NCI-H1417 (cell line): ENCODE measurements at places on chromosomes 2 and 18.

GRCh38 chr18:47215554-47216138 lies 35.8 kb downstream of the SKOR2 start:
- DNase-seq: peak; percentile 55

DNA sequence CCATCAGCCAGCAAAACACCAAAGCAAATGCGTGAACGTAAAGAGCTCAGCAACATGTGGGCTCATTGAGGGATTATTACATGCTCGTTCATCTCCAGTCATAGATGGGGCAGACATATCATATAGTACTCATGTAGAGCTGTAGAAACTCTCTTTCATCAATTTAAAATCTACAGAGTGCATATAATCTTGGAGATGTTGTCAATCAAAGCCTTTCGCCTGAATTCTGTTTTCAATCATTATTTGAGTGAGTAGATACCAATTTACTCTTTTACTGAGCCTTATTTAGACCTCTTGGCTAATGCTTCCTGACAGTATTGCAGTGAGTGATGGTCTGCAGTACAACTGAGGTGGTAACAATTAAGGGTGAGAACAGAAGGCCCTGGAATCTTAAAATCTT lies 7.0 kb downstream of the RIT2 start:
- DNase-seq: no peak

GRCh38 chr2:200447139-200447855 lies 62.6 kb downstream of the KCTD18 start:
- DNase-seq: no peak

DNA sequence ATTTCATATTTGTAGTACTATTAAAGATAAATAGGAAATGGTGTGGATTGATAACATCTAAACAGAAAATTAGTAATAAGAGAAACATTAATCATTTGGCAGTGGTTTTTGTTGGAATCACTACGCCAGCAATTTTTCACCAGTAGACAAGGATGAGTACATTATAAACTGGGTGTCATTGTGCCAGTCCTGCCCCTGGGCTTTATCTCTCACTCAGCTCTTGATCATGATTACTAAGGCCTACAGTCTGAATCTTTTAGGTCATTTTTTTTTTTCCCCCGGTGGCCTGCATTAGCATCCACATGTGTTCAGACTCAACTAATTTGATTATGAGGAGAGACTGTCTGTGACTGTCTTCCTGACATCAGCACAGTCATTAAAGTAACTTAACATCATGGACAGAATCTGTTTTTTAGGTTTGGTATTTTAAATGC lies 16.2 kb downstream of the GULP1 start:
- DNase-seq: no peak

DNA sequence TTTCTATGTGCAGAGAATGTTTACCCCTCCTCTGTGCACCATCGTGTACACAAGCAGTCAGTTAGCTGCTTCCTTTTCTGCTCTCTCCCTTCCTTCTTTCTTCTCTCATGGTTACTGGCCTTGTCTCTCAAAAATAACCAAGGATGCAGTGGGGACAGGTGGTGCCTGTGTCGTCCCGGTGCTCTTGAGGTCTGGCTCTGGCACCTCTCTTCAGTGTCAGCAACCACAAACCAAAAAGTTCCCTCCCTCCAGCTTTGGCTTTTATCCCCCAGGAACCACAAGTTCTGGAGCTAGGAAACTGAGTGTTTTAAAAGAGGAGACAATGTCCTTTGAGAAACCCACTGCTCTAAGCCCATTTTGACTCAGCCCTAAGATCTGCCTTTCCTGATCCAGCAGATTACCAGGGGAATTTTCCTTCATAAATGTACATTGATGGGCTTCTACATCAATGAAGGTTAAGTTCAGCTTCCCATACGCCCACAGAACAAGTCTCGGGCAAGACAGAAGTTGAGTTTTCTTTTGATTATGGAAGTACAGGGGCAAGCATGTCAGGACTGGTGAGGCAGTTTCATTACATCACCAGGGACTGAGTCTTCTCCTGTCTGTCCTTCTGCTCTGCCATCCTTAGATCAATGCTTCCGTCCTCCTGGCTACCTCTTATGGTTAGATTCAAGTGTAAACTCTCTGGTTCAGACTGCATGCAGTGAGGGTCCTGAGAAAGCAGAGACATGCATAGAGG lies 232.2 kb downstream of the SETBP1 start:
- DNase-seq: no peak

DNA sequence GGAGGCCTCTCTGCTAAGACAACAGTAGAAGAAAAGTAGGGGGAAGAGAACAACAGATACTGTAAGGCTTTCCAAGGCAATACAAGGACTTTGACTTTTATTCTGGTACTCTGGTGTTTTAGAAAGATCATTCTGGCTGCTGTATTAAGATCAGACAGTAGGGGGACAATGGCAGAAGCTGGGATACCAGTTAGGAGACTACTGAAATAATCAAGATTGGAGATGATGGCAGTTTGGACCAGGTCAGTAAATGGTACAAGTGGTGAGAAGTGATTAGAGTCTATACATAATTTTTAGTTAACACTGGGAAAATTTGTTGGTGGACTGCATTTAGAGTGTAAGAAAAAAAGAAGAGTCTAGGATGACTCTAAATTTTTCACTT lies 139.7 kb downstream of the ROCK1 start:
- DNase-seq: no peak

DNA sequence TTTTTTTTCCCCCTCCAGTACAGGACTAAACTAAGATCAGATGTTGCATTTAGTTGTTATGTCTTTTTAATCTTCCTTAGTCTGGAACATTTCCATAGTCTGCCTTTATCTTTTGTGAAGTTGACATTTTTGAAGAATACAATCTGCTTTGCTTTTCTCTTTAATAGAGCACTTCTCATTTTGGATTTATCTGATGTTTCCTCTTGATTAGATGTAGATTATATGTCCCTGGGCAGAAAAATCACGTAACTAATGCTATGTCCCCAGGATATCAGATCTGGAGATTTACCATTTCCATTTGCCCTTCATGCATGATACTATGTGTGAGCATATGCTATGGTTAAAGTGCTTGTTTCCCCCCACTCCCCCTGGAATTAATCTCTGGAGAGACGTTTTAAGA lies 6.2 kb downstream of the ZNF638 start:
- no peak for DNase-seq

GRCh38 chr18:28161608-28162599 lies 15.0 kb downstream of the CDH2 start:
- no peak for DNase-seq

GRCh38 chr2:174561283-174561971 lies 36.2 kb downstream of the WIPF1 start:
- DNase-seq: no peak

- no peak for DNase-seq
These were observed 53.5 kb downstream of the TFCP2L1 start for GRCh38 chr2:121231385-121232000.

- peak; percentile 1 for DNase-seq
These were observed 82.0 kb downstream of the GPD2 start for GRCh38 chr2:156518138-156518537.

DNA sequence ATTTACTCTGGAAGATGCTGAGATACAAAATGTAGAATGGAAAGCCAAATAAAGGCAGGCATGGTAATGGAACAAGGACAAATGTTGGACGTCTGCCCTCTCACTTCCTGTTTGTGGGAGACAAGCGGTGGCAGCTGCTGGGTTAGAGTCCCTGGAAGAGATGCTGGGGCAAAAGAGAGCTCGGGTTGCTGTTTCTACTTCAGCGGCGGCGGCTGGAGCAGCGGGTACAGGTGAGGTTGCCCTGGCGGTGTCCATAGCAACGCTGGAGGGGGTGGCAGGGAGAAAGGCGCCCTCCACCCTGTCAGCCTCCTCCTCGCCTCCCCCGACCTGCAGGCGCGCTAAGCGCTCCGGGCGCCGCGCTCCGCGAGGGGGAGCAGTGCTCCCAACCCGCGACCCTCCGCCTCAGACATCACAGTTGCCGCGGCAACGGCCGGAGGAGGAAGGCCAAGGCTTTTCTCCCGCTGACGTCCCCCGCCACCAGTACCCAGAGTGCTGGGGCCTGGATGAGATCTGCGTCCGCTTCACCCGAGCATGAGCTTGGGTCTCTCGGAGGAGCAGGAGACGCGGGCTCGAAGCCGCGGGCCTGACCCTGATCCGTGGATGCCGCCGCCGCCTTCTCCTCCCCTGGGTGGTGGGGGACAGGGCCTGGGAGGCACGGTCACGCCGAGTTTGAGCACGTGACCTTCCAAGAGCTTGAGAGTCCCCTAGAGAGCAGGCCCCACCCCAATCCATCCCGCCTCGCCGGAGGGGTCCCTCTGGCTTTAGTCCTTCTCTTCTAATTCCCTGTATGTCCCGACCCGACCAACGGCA lies 65.6 kb downstream of the NOL4 start:
- DNase-seq: peak; percentile 99

DNA sequence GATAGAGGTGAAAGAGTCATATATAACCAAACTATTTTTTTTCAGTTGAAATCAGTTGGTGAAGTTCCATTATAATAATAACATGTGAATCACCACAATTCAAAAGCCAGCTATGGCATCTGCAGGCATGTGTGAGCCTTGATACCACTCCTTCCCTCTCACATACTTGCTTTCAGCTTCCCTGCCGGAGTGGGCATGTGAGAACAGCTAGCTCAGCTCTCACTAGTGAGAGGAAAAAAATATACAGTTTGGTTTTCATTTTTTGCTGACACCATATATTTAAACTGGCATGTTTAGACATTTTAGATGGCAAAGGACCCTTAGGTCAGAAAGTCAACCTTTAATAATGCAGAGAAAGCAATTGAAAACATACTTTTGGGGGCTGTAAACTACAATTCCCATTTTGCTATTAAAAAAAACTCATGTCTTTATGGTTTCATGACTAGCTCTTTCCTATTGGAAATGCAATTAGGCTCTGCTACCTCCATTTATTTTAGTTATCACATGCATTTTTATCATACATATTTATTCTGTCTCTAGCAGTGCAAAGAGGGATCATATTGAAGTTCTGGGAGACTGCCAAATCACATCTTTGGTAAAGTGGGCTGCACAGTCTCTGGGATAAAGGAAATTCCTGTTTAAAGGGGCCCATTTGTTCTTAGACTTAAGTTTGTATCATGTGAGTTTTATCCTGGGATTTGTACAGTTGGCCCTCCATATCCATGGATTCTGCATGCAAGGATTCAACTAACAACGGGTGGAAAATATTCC lies 33.2 kb upstream of the SLC40A1 start:
- no peak for DNase-seq

GRCh38 chr2:8465560-8465959 lies 216.3 kb upstream of the ID2 start:
- DNase-seq: no peak

DNA sequence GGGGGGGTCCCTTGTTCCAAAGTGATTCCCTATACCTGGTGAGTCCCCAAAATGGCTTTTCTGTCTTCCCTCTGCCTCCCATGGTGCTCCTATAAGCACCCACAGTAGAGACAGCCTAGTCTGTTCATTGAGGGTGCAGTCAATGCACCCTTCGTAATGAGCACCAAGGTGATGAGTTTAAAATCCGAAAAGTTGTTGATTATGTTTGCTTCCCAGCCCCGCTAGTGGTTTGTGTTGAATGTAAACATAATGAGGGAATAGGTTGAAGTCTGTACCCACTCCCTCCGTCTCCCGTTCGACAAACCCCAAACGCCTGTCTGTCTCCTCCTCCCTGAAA lies 2.3 kb downstream of the FOSL2 start:
- DNase-seq: no peak

DNA sequence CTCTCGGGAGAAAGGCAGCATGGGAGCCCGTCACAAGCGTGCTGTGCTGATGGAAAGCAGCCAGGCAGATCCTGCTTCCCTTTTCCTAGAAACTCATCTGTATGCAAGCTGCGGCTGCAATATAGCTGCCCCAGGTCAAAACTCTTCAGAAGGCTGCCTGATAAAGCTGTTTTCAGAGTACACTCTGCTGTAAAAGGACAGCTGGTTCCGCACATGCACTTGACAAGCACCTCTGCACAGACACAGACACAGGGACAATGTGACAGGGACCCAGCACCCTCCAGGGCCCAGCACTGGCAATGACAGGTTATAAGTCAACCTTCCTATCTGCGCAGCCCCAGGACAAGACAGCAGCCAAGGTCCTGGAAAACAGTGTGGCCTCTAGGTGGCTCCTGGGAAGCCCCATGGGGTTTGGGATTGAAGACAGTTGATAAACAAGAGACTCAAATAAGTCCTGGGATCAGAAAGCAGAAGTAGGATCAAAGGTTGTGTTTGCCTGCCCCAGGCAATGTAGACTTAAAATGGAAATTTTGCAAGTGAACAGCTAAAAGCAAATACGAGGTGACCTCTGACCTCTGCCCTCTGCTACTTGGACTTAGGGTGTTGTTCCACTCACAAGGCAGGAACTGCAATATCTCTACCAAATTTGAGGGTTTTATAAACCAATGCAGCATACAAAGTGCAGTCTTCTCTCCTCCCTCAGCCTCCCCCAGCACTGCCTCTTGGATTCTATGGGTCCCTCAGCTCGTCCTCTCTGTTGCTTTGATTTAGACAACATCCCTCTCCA lies 16.9 kb downstream of the SLC66A2 start:
- DNase-seq: no peak

- no peak for DNase-seq
These were observed 37.7 kb upstream of the RTN4 start for GRCh38 chr2:55087936-55088335.

GRCh38 chr2:72830273-72830672 lies 4.4 kb upstream of the EXOC6B start:
- DNase-seq: no peak

- no peak for DNase-seq
These were observed 12.3 kb downstream of the SCG2 start for GRCh38 chr2:223589901-223590300.

GRCh38 chr18:28692337-28692736 lies 515.4 kb upstream of the CDH2 start:
- DNase-seq: no peak

- DNase-seq: no peak
These were observed 50.9 kb downstream of the MARCO start for GRCh38 chr2:118992740-118993391.

DNA sequence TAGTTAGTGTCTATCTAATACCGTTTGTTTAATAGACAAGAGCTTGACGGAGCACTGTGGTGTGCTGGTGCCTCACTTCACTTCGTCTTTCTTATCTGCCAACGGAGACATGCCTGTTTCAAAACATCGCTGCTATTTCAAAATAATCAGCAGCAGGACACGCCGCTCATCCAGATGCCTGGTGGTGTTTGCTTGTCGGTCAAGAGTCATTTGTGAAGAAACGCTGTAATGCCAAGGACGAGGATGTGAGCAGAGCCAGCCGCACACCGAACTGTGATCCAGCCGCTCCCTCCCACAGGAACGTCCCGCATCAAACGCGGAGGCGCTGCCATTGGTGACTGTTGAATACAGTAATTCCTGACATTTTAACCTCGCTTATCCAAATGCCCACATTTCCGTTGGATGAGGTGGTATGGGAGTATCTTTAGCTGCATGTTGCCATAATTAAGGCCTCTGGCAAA lies 432.4 kb downstream of the FBXO15 start:
- DNase-seq: peak; percentile 58

DNA sequence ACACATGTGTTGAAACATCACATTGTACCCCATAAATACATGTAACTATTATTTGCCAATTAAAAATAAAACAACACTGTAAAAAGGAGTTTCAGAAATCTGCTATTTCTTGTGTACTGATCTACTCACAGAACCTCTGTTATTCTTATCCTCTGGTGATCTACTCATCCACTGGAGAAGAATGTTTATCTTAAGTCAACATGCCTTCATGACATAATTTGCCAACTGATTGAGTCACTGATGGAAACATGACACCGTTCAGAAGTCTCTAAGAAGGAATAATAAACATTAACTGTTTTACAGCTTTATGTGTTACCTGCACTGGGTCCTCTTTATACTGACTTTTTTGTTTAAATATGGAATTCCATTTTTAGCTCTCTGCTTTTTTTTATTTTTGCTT lies 555.2 kb downstream of the DCDC2C start:
- DNase-seq: peak; percentile 24

- DNase-seq: peak; percentile 56
These were observed 504.7 kb downstream of the ERBB4 start for GRCh38 chr2:212033888-212034287.
